Femur (tissue), 1 donor: ENCODE measurements at places on chromosomes 5 and 9.

DNA sequence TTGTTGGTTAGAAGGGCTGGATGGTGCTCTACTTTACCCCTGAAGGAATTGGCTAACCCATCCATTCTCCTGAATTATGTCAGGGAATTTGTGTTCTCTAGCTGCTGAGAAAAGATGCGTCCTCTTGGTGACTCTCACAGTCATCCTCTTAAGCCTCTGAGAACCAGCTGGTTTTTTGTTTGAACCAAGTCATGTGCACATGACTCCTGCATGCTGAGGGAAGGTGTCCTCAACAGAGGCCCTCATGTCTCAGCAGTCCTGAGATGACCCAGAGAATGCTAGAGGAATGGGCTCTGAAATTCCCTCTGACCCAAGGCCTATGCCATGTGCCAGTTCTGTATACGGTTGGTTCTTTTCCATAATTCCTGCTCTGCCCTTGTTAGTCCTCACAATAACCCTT, 10.4 kb upstream of the C5orf63 start:
- DNase-seq = no peak

DNA sequence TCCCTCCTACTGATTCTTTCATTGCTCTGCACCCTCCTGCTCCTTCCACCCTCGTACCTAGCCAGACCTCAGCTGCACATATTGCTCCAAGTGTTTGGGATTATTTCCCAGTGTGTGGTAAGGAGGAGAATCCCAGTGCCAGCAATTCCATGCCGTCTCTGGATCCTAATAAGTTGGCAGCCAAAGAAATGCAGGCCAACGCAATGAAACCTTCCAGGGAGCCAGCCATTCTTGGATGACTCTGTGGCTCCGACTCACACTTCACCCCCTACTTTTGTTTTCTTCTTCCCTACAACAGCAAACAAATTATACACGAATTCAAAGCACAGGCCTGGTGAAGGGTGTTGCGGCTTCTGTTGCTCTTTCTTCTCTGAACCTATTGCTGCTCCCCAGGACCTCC, 82.5 kb upstream of the SLC1A3 start:
- no peak for DNase-seq

GRCh38 chr9:134252084-134252830, 74.0 kb upstream of the RXRA start:
- no peak for DNase-seq

GRCh38 chr9:128145951-128146351, 3.3 kb upstream of the LCN2 start:
- DNase-seq = no peak

- no peak for DNase-seq
These were observed 344.1 kb upstream of the RPS23 start for GRCh38 chr5:82622205-82622604.

- DNase-seq = no peak
These were observed 10.4 kb upstream of the ZNF354B start for GRCh38 chr5:178849316-178849715.

GRCh38 chr5:59790776-59791475, 102.6 kb downstream of the PDE4D start:
- DNase-seq = no peak

- DNase-seq = no peak
These were observed 488.1 kb downstream of the IRX1 start for GRCh38 chr5:4083591-4084337.
